ENCODE measurements at places on chromosomes 12 and 14.

DNA sequence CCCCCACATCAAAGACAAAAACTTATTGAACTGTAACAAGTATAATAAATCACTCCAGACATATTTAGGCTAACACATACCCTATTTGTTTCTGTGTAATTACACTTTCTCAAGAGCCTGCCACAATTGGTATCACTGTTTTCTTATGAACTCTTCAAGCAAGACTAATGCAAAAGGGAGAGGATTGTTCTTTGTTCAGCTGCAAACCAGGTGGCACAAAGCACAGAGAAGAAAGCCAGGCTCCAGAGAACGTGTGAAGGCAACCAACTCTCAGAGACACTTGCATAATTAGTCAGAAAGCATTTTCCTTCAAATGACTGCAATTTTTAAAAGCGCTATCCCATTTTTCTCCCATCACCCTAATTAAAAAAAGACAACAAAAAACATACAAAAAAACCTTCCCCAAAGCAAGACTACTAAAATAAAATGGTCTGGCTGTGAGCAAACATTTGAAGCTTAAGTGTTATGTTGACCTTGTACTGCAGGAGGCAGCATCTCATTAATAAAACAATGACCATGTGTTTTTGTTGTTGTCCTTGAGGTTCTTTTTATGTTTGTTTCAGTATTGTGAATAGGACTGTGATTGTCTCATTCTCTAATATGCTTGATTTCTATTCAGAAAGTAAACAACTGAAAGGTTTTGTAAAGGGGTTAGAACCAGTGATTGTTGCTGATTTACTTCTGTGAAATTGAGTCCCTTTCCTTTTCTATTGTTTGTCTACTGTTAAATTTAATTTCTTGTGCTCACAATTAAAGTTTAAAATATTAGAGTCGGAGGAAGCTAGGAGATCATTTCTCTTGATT, 452.7 kb upstream of the PDE3A start:
- DNase-seq, result no peak

DNA sequence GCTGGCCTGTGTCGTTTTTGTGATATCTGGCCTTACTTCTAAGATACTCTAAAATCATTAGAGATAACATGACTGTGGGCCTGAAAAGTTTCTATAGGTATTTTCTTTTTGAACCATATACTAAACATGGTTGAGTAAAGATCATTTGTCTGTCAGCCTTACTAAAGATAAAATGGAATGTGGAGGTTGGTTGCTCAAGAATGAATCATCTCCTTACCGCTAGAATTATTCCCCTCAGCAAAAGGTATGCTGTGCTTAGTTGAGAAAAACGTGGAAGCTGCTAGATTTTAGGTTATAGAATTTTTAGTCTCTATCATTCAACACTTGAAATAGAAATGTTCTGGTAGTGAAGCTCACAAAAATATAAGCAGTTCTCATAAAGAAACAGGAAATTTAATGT, 407.3 kb downstream of the AEBP2 start:
- no peak for DNase-seq

GRCh38 chr12:62731055-62731820, 203.7 kb downstream of the PPM1H start:
- no peak for DNase-seq

GRCh38 chr12:118098911-118099671, 4.7 kb downstream of the VSIG10 start:
- DNase-seq, result no peak

- no peak for DNase-seq
Observed at GRCh38 chr12:57090924-57091637, 2.2 kb downstream of the NAB2 start.

DNA sequence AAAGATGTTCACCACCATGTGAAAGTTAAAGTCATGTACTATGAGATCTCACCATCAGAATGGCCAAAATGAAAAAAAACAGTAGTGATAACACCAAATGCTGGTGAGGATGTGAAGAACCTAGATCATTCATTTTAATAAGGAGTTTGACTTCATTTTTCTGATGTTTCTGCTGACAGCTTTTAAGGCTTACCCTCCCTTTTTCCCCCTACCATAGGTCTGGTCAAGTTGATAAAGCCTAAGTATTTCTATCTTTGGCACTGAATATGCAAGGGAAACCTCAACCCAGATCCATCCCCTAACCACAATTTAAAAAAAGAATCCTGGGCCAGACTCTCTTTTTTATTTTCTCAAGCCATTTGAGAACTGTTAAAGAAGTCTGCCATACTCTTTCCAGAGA, 689.6 kb upstream of the FOXG1 start:
- DNase-seq, result no peak

GRCh38 chr14:44712024-44712815, 205.1 kb upstream of the FSCB start:
- DNase-seq, result no peak

DNA sequence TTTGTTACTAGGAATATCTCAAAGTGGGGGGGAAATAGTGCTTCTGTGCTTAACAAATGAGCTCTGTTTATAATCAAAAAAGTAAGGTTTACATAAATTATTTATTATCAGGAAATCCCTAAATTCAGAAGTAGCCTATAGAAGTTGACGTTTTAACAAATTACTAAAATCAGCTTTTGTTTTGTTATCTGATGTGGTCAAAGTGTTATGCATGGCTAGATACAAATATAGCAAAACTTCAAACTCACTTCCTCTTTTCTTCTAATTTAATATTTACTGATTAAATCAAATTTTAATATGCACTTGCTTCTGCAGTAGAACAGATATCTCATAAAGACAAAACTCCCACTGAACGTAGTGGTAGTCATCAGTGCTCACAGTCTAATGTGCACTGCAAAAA, 47.5 kb downstream of the GARIN6 start:
- no peak for DNase-seq

DNA sequence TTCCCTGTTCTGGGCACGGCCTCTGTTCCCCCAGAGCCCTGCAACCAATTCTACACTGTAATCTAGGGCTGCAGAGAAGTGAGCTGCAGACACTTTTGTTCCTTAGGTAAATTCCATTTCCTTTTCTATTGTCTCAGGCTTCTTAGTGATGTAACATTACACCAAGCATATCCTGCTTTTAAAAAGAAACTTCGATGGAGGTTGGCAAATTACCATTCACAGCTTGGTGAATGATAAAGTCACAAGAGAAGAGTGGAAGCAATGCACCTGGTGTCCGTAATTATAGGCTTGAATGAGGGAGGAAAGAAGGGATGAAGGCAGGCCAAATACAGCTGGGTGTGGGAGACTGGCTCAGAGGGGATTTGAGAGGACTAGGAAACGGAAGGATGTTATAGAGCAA, 68.6 kb downstream of the PPM1A start:
- no peak for DNase-seq

DNA sequence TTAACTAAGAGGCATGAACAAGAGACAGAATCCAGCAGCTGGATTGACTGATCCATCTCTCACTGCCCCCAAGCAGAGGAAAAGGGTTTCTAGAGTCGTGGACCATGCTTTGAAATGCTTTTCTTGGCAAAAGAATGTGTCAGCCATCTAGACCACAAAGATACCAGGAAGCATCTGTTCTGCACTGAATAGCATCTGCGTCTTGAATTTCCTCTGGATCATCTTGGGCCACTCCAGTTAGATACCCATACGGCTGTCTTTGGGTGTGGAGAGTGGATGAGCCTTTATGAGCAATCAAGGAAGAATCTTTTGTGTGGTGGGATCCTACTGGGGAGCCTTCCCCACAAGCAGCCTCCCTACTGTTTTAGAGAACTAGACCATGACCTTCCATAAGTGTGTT, 16.0 kb upstream of the RFX4 start:
- no peak for DNase-seq

DNA sequence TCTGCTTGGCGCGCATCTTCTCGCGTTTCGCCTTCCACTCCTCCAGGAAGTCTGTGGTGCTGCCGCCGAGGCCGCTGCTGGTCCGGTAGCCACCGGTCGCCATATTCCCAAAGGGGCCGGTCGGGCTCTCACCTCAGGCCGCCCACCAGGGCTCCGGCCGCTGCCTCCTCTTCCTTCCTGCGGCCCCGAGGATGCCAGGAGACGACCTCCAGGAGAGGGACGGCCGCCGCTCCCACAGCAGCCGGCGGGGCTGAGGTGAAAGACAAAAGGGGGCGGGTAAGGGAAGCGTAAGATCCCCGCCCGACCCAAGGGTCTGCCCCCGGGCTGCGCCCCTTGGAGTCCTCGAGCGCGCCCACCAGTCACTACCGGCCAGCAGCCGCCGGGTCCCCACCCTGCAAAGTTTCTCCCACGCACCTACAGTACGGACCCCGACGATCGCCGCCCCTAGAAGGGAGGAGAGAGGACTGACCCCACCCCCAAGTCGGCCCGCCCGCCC, 574 bp downstream of the PAWR start:
- DNase-seq, result no peak

DNA sequence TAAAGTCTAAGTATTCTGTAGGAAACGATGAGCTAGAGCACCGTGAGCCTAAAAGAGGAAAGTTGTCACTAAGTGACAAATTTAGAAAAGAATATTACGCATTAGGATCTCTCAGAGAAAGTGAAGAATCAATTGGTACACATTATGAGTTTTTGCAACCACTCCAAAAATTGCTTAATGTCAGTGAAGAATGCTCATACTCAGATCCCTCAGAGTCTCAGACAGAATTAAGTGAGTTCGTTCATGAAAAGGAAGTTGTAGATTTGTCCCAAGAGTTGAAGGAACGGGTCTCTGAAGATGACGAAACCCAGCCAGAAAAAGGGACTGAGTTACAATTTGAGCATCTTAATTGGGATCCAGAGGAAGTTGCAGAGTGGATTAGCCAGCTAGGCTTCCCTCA, 1.5 kb downstream of the SAMD15 start:
- DNase-seq, result no peak

DNA sequence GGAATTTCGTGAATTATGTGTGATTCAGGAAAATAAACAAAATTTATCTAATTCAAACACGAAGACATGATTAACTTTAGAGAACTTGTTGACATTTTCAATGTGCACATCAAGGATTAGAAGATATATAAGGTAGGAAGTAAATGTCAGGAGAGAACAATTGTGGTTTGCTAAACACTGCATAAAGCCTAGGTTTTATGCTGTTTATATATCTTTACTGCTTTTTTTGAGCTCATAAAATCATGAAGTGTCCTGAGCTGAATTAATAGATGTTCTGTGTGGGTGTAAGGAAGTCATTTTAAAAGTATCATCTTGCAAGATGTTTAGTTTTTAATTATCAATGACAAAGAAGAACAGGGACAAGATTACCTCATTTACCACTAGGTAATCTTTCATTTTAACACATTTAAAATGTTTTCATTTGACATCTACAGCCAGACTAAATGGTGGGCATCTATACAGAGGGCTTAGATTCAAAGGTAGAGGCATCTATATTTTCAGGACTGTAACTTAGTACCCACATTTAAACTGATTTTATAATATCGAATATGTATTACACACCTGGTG, 382.8 kb downstream of the ADAMTS20 start:
- no peak for DNase-seq

DNA sequence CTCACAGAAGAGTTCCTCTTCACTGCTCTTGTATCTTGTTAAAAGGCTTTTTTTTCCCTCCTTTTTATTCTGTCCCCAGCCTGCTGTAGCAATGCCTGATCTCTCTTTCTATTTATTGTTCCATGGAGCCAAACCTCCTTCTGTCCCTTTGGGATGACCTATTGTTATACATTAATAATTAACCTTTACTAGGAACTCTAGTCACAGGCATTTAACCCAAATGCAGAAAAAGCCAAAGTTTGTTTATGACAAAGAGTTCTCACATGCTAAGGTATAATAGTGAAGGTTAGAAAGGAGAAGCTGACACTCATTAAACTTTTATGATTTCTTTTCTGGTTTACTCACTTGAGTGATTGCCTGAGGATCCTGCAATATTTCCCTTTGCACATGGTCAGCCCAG, 535.8 kb downstream of the NRXN3 start:
- no peak for DNase-seq

- no peak for DNase-seq
Observed at GRCh38 chr14:99236386-99237138, 35.4 kb downstream of the BCL11B start.

DNA sequence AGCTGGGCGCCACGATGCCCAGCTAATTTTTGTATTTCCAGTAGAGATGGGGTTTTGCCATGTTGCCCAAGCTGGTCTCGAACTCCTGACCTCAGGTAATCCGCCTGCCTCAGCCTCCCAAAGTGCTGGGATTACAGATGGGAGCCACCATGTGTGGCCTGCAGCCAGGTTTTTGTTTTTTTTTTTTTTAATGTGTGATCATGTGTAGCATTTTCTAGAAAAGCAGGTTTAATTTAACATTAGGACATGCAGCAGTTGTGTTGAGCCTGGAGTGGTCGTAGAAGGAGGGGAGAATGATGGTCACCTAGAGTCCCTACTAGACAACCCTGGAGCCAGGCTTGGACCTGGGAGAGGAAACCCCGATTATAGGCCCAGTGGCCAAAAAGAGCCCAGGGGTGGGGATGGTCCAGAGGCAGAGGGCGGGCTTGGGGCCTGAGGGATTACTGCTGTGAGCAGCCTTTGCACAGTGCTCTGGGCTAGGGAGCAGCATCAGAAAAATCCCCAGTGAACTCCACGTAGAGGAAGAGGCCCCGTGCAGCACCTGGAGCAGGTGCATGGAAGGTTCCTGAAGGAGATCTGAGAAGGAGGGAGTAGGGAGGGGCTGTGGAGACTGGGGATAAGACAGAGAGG, 13.6 kb downstream of the DLK1 start:
- no peak for DNase-seq

GRCh38 chr14:20278414-20278813, 27.3 kb downstream of the TTC5 start:
- DNase-seq, result no peak

- no peak for DNase-seq
Observed at GRCh38 chr14:87185961-87186560, 806.9 kb downstream of the GALC start.
